ENCODE measurements at places on chromosomes 1 and 21.
A peak's percentile ranks its signal among the peaks of the same experiment; 100 is the strongest.

DNA sequence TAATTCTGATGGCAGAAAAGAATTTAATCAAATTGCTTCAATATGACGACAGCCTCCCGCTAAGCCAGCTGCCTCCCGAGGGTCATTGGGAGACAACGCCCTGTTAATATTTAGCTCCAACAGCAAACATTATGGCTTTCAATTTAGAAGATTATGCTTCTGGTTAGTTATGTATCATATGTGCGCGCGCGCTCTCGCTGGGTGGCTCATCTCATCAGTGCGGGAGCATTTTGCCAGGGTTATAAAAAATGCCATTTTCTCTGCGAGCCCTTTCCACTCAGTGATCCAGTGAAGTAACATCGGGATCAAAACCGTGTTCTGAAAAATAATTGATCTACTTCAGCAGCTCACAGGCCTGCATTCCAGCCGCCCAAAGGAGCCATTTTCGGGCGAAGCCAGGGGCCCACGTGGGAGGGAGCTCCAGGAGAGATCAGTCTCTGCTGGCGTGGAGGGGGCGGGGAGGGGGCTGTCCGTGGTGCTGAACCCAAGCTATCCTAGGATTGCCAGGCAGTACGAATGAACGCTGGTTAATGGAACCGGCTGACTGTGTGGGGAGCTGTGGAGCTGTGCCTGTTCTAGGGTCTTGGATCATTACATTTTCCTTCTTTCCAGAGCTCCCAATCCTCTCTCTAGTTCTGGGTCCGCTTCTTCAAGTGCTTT, 219.1 kb upstream of the ZC3H12A start:
- no peak overlapping the region for H3K4me3 ChIP-seq
- H3K27me3 ChIP-seq = peaks cover 66% of the 10 kb centered on the region
- H3K4me1 ChIP-seq = no peaks in the 10 kb centered on the region

- no peak overlapping the region for H3K27ac ChIP-seq
- no peak overlapping the region for H3K4me3 ChIP-seq
- H3K27me3 ChIP-seq = no peaks in the 10 kb centered on the region
- DNase-seq = no peak
- no peaks in the 10 kb centered on the region for H3K36me3 ChIP-seq
Observed at GRCh38 chr1:170711682-170712081, 47.8 kb downstream of the PRRX1 start.

DNA sequence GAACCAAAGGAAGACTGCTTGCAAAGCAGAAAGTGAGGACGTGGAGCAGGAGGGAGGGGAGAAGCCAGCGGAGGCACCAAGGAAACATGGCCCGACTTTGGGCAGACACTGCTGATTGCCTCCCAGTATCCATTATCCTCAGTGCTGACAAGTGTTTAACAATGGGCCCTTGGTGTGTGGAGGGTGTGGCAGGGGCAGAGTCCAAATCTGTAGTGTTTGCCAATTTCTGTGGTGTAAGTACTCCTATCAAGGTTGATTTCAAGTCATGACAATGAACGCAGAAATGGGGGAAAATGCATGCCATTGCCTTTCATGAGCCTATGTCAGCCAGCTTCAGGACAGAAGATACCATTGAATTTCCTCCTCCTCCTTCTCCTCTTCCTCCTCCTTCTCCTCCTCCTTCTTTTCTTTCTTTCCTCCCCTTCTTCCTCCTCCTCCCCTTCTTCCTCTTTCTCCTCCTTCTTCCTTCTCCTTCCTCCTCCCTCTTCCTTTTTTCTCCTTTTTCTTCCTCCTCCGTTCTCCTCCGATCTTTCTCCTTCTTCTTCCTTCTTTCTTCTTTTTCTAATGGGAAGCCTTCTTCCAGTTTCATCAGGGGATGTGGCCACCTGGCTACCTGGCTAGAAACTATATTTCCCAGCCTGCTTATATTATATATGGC, 10.3 kb upstream of the PHC2 start:
- H3K36me3 ChIP-seq = no peaks in the 10 kb centered on the region
- peaks cover 56% of the 10 kb centered on the region for H3K4me1 ChIP-seq
- no peak overlapping the region for H3K27ac ChIP-seq
- no peaks in the 10 kb centered on the region for H3K27me3 ChIP-seq
- no peak overlapping the region for H3K4me3 ChIP-seq

GRCh38 chr1:212977781-212978645, 27.7 kb downstream of the VASH2 start:
- no peaks in the 10 kb centered on the region for H3K27me3 ChIP-seq
- H3K4me3 ChIP-seq = no peak overlapping the region
- H3K4me1 ChIP-seq = no peaks in the 10 kb centered on the region
- H3K36me3 ChIP-seq = no peaks in the 10 kb centered on the region
- no peak for DNase-seq

GRCh38 chr21:45265721-45266517, 21.8 kb downstream of the POFUT2 start:
- no peak for DNase-seq
- H3K4me1 ChIP-seq = no peaks in the 10 kb centered on the region
- H3K4me3 ChIP-seq = no peak overlapping the region
- H3K36me3 ChIP-seq = peaks cover 14% of the 10 kb centered on the region
- H3K27ac ChIP-seq = no peak overlapping the region

DNA sequence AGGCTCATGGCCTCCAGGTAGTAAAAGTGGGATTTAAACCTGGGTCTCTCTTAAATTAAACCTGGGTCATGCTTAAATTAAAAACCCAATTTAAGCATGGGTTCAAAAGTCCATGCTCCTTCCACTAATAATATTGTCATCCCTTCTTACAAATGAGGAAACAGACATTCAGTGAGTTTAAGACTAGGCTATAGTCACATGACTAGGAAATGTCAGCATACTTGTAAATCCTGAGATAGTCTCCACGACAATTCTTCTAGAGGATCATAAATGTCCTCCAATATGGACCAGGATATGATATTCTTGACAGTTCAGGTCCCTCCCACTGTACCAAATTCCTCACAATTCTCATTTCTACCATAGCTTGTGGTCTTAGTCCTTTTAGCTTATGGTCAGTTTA, 10.5 kb upstream of the IGFN1 start:
- H3K27ac ChIP-seq = no peak overlapping the region
- DNase-seq = no peak
- no peak overlapping the region for H3K4me3 ChIP-seq
- H3K4me1 ChIP-seq = peaks cover 4% of the 10 kb centered on the region
- H3K27me3 ChIP-seq = peaks cover 10% of the 10 kb centered on the region

GRCh38 chr1:6427441-6428390, 3.1 kb downstream of the ESPN start:
- no peaks in the 10 kb centered on the region for H3K36me3 ChIP-seq
- no peak for DNase-seq
- no peaks in the 10 kb centered on the region for H3K27me3 ChIP-seq

- H3K27me3 ChIP-seq = no peaks in the 10 kb centered on the region
- DNase-seq = no peak
- no peak overlapping the region for H3K4me3 ChIP-seq
- no peaks in the 10 kb centered on the region for H3K4me1 ChIP-seq
- H3K36me3 ChIP-seq = peaks cover 10% of the 10 kb centered on the region
- no peak overlapping the region for H3K27ac ChIP-seq
Observed at GRCh38 chr1:34851431-34852105, 8.0 kb downstream of the SMIM12 start.

GRCh38 chr1:7327849-7328248, 443.2 kb upstream of the VAMP3 start:
- H3K27me3 ChIP-seq = no peaks in the 10 kb centered on the region
- H3K4me1 ChIP-seq = no peaks in the 10 kb centered on the region
- H3K27ac ChIP-seq = no peak overlapping the region
- no peaks in the 10 kb centered on the region for H3K36me3 ChIP-seq
- H3K4me3 ChIP-seq = no peak overlapping the region

GRCh38 chr1:157723157-157723556, 22.6 kb upstream of the FCRL3 start:
- no peak for DNase-seq
- no peaks in the 10 kb centered on the region for H3K36me3 ChIP-seq
- no peak overlapping the region for H3K27ac ChIP-seq
- H3K4me3 ChIP-seq = no peak overlapping the region
- no peaks in the 10 kb centered on the region for H3K4me1 ChIP-seq

- H3K36me3 ChIP-seq = no peaks in the 10 kb centered on the region
- no peaks in the 10 kb centered on the region for H3K27me3 ChIP-seq
- peak overlapping the region; percentile 73 for H3K4me3 ChIP-seq
- H3K4me1 ChIP-seq = peaks cover 35% of the 10 kb centered on the region
- peak overlapping the region; percentile 57 for H3K27ac ChIP-seq
Observed at GRCh38 chr1:201649761-201650622, 111.1 kb downstream of the NAV1 start.

GRCh38 chr1:11441211-11441952, 37.6 kb upstream of the DISP3 start:
- no peak overlapping the region for H3K4me3 ChIP-seq
- no peaks in the 10 kb centered on the region for H3K4me1 ChIP-seq
- peaks cover 67% of the 10 kb centered on the region for H3K27me3 ChIP-seq
- DNase-seq = no peak
- no peaks in the 10 kb centered on the region for H3K36me3 ChIP-seq
- H3K27ac ChIP-seq = no peak overlapping the region

GRCh38 chr21:27796106-27796505, 829.2 kb upstream of the ADAMTS5 start:
- no peak overlapping the region for H3K4me3 ChIP-seq
- no peak overlapping the region for H3K27ac ChIP-seq
- H3K27me3 ChIP-seq = no peaks in the 10 kb centered on the region
- H3K36me3 ChIP-seq = no peaks in the 10 kb centered on the region

GRCh38 chr1:41097105-41097504, 75.6 kb upstream of the SLFNL1 start:
- H3K36me3 ChIP-seq = no peaks in the 10 kb centered on the region
- DNase-seq = no peak
- H3K27me3 ChIP-seq = no peaks in the 10 kb centered on the region
- no peaks in the 10 kb centered on the region for H3K4me1 ChIP-seq
- no peak overlapping the region for H3K4me3 ChIP-seq

DNA sequence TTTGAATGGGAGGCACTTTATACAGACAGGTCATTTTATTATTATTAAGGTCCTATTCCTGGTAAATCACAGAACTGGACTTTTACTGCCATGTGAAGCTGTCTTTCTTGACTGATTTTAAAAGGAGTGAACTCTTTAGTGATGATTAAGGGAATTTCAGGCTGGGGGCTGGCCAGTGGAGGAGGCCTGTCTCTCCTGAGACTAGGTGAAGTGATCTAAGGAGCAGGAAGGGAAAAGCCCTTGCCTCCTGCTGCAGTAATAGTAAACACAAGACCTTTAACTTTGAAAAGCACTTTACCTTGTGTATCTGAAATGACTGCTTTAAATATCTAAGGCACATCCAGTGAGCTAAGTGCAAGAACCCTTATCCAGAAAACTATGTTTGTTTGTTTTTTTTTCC, 118.0 kb upstream of the SPAG17 start:
- no peak overlapping the region for H3K4me3 ChIP-seq
- no peaks in the 10 kb centered on the region for H3K27me3 ChIP-seq
- H3K4me1 ChIP-seq = no peaks in the 10 kb centered on the region
- no peaks in the 10 kb centered on the region for H3K36me3 ChIP-seq
- H3K27ac ChIP-seq = no peak overlapping the region
- no peak for DNase-seq

DNA sequence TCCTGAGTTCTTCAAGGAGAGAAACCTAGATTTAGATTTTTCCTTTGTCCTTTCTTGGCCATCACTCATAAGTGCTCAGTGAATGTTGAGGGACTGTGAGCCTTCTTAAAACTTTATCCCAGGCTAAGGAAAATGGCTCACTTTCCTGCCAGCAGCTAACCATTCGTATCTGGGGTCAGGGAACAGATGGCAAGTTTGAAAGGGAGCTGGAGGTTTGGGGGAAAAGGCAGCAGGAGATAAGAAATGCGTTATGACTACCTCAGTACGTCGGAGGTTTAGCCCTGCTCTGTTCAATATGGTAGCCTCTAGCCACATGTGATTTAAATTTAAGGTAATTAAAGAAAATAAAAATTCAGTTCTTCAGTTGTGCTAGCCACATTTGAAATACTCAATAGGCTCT, 13.3 kb downstream of the RRP15 start:
- H3K27me3 ChIP-seq = no peaks in the 10 kb centered on the region
- no peaks in the 10 kb centered on the region for H3K4me1 ChIP-seq
- DNase-seq = no peak
- no peak overlapping the region for H3K4me3 ChIP-seq
- H3K27ac ChIP-seq = no peak overlapping the region

DNA sequence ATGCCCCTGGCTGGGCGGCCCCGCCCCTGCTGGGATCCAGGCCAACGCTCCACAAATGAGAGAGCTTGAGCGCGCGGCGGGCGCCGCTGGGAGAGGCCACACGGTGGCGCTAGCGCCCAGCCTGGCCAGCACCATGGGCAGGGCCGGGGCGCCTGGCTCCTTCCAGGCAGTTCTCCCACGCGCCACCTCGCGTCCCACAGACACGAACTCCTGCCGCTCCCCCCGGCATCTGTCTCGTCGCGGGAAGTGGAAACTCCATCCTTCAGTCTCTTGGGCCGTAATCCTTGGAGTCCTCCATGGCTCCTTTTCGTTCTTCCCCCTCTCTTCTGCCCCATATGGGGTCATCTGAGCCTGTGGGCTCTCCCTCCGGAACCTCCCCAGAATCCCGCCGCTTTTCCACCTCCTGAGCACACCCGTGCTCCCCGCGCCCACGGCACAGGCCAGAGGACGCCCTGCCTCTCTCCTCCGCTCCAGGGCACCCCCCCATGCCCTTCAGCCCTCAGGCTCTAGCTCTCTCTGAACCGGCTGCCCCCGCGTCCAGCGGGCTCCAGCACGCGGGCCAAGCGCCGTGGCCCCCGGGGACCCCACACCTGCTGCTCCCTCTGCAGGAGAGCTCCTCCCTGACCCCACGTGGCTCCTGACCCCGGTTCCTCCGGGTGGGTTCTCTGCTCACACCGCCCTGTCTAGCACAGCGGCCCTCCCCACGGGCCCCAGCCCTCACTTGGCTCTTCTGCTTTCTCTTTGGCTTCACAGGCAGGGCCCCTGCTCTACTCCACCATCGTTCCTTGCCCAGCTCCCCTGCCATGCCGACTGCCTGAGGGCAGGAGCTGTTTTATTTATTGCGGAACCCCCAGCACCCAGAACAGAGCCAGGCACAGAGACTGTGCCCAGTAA, 31.9 kb upstream of the EDN2 start:
- no peak overlapping the region for H3K27ac ChIP-seq
- no peaks in the 10 kb centered on the region for H3K27me3 ChIP-seq
- DNase-seq = peak; percentile 67
- H3K4me1 ChIP-seq = peaks cover 27% of the 10 kb centered on the region
- H3K4me3 ChIP-seq = no peak overlapping the region
- H3K36me3 ChIP-seq = no peaks in the 10 kb centered on the region

DNA sequence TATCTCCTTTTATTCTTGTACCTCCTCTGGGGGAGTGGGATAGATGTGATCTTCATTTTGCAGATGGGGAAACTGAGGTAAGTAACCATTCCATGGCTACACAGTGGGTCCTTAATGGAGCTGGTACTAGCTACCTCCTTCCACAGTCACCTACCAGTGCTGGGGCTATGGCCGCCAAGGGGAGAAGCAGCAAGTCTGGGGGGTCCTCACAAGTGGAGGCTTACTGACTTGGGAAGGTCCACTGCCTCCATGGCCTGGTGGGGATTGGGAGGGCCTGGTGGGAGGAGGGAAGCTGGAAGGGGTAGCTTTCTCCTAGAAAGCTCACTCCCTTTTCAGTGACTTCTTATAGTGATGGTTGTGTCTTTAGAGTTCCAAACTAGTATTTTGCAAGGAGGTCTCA, 5.9 kb upstream of the FOXO6 start:
- H3K27ac ChIP-seq = no peak overlapping the region
- no peak overlapping the region for H3K4me3 ChIP-seq
- no peaks in the 10 kb centered on the region for H3K27me3 ChIP-seq
- H3K4me1 ChIP-seq = peaks cover 22% of the 10 kb centered on the region
- no peak for DNase-seq
- no peaks in the 10 kb centered on the region for H3K36me3 ChIP-seq

Measured in HCT116 (cell line).